Right hindlimb (tissue), 1 donor: ENCODE measurements at places on chromosomes 16 and 17.
A peak's percentile ranks its signal among the peaks of the same experiment; 100 is the strongest.

DNA sequence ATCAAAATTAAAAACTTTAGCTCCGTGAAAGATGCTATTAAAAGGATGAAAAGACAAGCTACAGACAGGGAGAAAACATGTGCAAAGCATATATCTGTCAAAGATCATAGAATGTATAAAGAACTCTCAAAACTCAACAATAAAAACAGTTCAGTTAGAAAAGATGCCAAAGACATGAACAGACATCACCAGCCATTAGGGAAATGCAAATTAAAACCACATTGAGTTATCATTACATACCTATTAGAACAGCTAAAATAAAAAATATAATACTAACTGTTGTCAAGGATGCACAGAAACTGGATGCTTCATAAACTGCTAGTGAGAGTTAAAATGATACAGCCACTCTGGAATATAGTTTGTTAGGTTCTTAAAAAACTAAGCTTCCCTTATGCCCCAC is 58.8 kb downstream of the NFATC3 start:
- DNase-seq, result no peak

DNA sequence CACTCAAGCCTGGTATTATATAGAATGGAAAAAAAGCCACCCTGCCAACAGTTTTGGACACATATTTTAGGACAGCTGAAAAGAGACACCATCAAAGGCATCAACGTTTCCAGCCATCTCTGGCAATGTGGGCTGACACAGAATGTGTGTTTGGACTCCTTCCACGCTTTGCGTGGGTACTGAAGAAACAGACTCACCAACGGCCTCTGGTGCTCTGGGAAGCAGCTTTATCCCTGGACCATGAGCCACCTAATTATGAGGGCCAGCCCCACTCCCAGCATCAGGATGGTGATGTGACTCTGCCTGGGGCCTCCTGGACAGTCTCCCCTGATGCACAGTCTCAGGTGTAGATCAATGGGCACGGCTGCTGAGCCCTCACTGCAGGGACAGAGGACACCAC is 27.9 kb downstream of the CCDC57 start:
- DNase-seq, result no peak

GRCh38 chr17:38333635-38334295 is 10.0 kb downstream of the GPR179 start:
- no peak for DNase-seq

DNA sequence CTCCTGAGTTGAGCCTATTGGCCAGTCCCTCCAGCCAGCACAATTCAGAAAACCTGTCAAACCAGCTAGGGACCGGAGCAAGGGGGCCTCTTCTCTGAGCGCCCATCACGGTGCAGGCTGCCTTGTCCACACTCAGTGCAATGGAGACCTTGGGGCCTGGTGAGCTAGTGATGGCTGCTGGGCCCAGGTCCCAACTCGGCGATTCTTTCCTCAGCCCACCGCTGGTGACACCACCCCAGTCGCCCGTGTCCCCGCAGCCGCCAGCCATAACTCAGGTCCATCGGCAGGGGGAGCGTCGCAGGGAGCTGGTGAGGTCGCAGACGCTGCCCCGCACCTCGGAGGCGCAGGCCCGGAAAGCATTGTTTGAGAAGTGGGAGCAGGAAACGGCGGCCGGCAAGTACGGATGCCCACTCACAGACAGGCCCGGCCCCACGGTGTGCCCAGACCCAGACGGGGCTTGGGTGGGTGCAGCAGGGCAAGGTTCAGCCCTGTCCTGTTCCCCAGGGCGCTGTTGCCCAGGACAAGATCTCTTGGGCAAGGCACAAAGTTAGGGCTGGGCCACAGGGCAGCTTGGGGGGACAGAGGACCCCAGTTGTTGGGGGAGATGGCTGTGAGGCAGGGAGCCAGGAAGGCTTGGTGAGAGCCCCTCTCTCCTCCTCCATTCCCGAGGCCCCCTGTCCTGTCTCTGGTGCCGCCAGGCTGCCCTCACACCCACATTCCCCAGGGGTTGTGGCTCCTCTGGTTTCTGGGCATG is 10.8 kb downstream of the SMTNL2 start:
- DNase-seq, result no peak

GRCh38 chr17:29549177-29549923 is 17.5 kb downstream of the ABHD15 start:
- peak; percentile 41 for DNase-seq

DNA sequence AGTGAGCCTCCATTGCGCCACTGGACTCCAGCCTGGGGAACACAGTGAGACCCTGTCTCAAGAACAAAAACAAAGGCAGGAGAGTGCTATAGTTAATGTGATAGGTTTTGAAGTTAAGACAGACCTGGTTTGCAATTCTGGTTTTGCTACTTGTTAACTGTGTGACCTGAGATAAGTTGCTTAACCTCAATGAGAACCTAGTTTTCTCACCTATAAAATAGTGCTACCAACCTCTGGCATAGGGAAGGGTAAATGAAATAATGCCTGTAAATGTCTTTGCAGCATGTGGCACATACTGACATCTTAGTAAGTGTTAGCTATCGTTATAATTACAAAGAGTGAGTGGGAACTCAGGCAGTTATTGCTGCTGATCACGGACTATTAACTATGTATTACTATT is 29.8 kb upstream of the NFATC3 start:
- no peak for DNase-seq

GRCh38 chr17:79769570-79770506 is 8.1 kb upstream of the CBX2 start:
- DNase-seq, result no peak

DNA sequence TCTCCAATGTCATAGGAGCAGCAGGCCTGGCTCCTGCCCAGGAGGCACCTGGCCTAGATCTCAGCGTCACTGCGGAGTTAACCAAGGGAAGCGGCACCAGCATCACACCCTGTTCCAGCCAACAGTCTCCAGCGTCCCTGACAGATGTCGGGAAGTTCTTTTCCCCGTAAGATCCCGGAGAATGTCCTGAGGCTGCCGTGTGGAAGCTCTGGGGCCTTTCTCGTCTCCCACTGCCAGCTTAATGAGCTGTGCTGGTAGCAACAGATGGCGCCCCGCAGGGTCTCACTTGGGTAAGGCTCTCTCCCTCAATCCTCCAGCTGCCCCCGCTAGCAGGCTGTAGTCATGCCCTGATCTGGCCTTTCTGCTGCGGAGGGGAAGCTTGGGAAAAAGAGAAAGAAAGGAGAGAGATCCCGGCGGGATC is 57.5 kb downstream of the MARCHF10 start:
- DNase-seq, result peak; percentile 60

- DNase-seq, result peak; percentile 87
Measured at GRCh38 chr16:89359264-89360147, 130.9 kb downstream of the ANKRD11 start.

DNA sequence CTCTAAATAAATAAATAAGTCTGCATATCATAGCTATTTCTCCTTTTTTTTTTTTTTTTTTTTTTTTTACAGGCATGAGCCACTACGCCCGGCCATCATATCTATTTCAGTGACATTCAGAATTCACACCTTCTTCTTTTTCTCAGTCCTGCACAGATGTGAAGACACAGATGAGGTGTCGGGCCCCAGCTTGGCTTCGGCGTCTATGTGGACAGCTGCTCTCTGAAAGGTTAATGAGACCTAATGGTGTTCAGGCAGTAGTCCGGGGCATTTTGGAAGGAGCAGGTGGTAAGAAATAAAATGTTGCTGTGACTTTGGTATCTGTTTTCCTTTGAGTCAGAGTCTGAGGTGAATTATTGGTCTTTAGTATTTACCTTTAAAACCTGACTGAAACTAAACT is 23.6 kb downstream of the TANGO6 start:
- DNase-seq, result no peak

GRCh38 chr16:80200079-80200478 is 340.7 kb upstream of the DYNLRB2 start:
- no peak for DNase-seq

GRCh38 chr17:53313746-53314145 is 509.0 kb upstream of the KIF2B start:
- no peak for DNase-seq

- no peak for DNase-seq
Measured at GRCh38 chr17:28519236-28519635, 13.1 kb downstream of the FOXN1 start.

DNA sequence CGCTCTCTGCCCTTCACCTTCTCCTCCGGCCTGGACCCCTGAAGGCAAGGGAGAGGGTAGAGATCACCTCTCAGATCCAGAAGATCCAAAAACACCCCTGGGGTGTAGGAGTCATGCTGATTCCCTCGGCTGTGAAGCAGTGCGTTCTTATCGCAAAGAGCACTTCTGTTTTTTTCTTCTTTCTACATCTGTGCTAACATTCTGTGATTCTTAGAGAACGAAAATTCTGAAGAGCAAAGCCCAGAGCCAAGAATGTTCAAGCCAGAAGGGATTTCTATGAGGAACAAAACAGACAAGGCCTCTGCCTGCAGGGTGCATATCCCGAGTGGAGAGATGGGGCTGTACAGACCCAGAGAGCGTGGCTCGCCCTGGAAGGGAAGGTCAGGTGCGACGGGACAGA is 17.2 kb downstream of the NPTX1 start:
- DNase-seq, result no peak

DNA sequence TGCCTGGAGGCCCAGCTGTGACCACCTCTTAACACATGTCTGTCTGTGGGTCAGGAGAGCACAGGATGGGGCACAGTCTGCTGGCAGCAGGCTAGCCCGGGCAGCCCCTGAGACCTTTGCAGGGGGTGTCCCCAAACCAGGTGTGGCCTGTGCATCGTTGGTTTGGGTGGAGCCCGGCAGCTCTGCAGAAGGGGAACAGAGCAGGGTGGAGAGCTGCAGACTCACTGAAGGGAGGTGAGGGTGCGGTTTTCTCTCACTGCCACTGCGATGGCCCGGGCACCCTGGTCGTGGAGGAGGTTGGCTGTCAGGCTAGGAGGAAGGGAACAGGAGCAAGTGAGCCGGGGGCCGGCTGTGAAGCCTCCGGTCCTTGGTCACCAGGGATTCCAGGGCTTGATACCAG is 28.8 kb downstream of the NLRC3 start:
- DNase-seq, result no peak

- no peak for DNase-seq
Measured at GRCh38 chr16:9860876-9861275, 321.4 kb downstream of the GRIN2A start.
